NCI-H1436 (cell line): ENCODE measurements at places on chromosomes 12 and 14.

DNA sequence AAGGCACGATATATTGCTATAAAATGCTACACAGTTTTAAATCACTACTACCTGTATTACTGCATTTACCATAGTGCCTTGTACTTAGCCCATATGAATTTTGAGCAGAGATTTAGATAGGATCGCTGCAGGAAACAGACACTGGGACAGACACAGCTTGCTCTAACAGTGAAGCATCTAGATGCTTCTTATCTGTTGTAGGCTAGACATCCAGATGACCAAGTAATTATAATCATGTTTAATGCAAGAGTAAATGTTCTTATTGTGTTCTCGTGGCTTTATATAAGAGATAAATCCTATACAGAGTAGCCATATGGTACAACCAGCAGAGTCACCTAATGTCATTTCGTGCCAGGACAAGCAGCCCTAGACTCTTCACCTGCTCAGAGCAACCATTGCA, 92.8 kb downstream of the ASCL1 start:
- no peak for DNase-seq

GRCh38 chr12:112711507-112711906, 80.0 kb upstream of the RPH3A start:
- no peak for DNase-seq

- no peak for DNase-seq
These were observed 21.6 kb upstream of the TESC start for GRCh38 chr12:117120787-117121186.

GRCh38 chr14:50320283-50320682, 8.2 kb downstream of the DMAC2L start:
- DNase-seq: no peak

- DNase-seq: no peak
These were observed 125.0 kb upstream of the FAR2 start for GRCh38 chr12:29024117-29024516.

GRCh38 chr12:96327346-96327745, 72.9 kb downstream of the CDK17 start:
- no peak for DNase-seq
